Activated CD8-positive, alpha-beta memory T cell treated with anti-CD3 and anti-CD28 coated beads, Interleukin-2, amount 10 ng/mL, durations not matched to agents 7 days and 5 days (primary cell): ENCODE measurements at places on chromosomes 6 and 20.

GRCh38 chr20:44495802-44496481 is 20.3 kb downstream of the TTPAL start:
- H3K27me3 ChIP-seq, result no peaks in the 10 kb centered on the region
- H3K4me1 ChIP-seq, result peaks cover 40% of the 10 kb centered on the region
- no peak for DNase-seq

- H3K4me3 ChIP-seq, result no peak overlapping the region
- no peaks in the 10 kb centered on the region for H3K4me1 ChIP-seq
- no peaks in the 10 kb centered on the region for H3K36me3 ChIP-seq
- no peak overlapping the region for H3K27ac ChIP-seq
Measured at GRCh38 chr6:91501930-91502329, 915.1 kb upstream of the MAP3K7 start.

DNA sequence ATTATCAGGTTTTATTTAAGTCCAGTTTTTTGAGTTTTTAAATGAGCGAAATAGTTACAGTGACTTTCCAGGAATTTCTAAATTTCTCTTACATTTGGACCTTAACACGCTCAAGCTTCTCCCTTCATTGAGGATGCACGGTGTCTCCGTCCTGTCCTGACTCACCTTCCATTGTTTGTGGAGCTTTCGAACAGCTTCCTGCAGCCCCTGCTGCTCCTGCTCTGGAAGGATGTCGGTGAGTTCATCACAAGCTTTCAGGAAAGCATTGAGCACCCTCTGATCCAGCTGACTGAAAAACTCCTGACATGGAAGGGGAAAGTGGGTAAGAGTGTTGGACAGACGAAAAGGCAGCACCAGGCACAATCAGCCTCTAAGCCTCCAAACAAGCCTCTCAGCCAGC is 183.7 kb downstream of the SYNE1 start:
- H3K27ac ChIP-seq, result no peak overlapping the region
- no peak for DNase-seq
- H3K36me3 ChIP-seq, result no peaks in the 10 kb centered on the region
- H3K27me3 ChIP-seq, result no peaks in the 10 kb centered on the region
- no peaks in the 10 kb centered on the region for H3K4me1 ChIP-seq

DNA sequence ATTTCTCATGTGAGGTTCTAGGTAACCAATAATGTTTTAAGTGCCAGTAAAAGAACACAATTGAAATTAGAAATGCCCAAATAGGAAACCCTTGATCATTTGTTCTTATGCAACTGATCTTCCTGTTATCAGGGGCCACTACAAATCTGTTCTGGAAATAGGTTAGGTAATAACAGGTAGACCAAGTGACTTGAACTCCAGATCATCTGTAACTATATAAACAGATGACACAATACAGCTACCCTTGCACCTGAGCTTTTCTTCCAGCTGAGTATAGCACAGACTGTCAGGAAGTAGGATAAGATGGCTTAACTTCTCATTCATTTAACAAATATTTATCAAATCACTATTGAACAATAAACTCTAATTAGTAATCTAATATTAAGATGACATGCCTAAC is 52.5 kb downstream of the MAN1A1 start:
- DNase-seq, result no peak
- H3K4me1 ChIP-seq, result peaks cover 31% of the 10 kb centered on the region
- no peak overlapping the region for H3K27ac ChIP-seq
- no peaks in the 10 kb centered on the region for H3K27me3 ChIP-seq
- H3K4me3 ChIP-seq, result no peak overlapping the region
- peaks cover 45% of the 10 kb centered on the region for H3K36me3 ChIP-seq

GRCh38 chr20:61307686-61308476 is 55.8 kb downstream of the CDH4 start:
- H3K36me3 ChIP-seq, result no peaks in the 10 kb centered on the region
- no peak overlapping the region for H3K27ac ChIP-seq
- H3K27me3 ChIP-seq, result no peaks in the 10 kb centered on the region
- no peak for DNase-seq
- H3K4me1 ChIP-seq, result no peaks in the 10 kb centered on the region

DNA sequence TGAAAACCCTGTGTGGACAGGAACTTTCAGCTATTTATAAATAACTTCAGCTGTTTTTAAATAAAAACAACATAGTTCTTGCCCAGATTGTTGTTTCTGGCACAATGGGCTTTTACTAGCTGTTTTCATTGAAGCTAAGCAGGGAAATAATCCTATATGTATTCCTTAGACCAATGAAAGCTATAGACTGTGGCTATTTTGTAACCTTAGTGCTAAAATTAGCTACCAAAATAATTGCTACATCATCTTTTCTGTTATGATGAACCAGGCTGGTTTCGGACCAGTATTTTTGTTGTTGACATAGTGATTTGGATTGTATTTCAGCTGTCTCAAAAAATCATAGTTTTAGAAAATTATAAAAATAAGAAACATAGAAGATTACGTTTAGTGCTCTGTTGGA is 13.7 kb downstream of the PHF3 start:
- peaks cover 24% of the 10 kb centered on the region for H3K4me1 ChIP-seq
- DNase-seq, result no peak
- H3K27me3 ChIP-seq, result no peaks in the 10 kb centered on the region
- H3K4me3 ChIP-seq, result no peak overlapping the region

DNA sequence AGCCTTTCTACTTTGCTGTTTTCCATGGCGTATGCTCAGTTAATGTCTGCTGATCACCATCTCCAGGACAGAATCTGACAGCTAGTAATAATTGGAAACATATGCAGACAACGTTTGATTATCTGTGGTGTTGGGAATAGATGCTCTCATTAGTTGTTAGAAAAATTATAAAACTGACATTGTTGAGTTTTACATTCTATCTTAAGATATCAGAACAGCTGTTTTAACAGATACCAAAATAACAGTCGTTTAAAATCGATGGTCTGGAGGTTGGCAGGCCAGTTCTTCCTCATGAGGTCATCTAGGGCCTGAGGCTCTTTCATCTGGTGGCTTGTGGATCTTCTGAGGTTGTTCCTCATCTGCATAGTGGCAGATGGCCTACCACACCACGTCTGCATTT is 137.6 kb downstream of the AIG1 start:
- H3K36me3 ChIP-seq, result no peaks in the 10 kb centered on the region
- H3K4me3 ChIP-seq, result no peak overlapping the region

GRCh38 chr6:119303164-119303887 is 46.2 kb downstream of the MAN1A1 start:
- no peak overlapping the region for H3K27ac ChIP-seq
- H3K4me1 ChIP-seq, result peaks cover 15% of the 10 kb centered on the region
- H3K27me3 ChIP-seq, result no peaks in the 10 kb centered on the region
- no peak for DNase-seq

DNA sequence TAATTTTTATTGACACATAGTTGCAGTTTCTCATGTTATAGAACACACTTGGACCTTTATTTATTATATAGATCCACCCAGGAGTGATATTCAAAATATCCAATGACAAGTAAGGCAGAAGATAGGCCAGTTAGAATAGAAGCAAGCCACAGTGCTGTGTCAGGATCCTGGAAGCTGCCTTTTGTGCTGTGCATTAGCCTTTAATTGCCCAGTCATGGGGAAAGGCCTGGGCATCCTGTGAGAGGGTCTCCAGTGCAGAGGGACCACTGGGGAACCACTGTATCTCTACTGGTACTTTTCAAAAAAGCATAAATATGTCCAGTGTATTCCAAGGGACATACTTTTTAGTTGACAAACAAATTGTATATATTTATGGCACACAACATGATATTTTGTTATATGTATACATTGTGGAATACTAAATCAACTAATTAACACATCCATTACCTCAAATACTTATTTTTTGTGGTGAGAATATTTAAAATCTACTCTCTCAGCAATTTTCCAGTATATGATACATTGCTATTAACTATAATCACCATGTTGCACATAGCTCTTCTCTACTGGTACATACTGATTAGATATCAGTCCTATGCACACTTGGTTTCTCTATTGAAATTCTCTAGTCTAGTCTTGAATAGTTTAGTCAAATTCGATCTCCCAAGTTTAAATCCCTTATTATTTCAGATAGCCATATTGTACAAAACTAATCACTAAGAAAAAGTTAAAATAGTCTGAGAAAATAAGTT is 59.5 kb downstream of the CDC40 start:
- H3K4me3 ChIP-seq, result no peak overlapping the region
- H3K27me3 ChIP-seq, result no peaks in the 10 kb centered on the region
- no peak overlapping the region for H3K27ac ChIP-seq
- DNase-seq, result no peak
- H3K4me1 ChIP-seq, result no peaks in the 10 kb centered on the region
- peaks cover 17% of the 10 kb centered on the region for H3K36me3 ChIP-seq

DNA sequence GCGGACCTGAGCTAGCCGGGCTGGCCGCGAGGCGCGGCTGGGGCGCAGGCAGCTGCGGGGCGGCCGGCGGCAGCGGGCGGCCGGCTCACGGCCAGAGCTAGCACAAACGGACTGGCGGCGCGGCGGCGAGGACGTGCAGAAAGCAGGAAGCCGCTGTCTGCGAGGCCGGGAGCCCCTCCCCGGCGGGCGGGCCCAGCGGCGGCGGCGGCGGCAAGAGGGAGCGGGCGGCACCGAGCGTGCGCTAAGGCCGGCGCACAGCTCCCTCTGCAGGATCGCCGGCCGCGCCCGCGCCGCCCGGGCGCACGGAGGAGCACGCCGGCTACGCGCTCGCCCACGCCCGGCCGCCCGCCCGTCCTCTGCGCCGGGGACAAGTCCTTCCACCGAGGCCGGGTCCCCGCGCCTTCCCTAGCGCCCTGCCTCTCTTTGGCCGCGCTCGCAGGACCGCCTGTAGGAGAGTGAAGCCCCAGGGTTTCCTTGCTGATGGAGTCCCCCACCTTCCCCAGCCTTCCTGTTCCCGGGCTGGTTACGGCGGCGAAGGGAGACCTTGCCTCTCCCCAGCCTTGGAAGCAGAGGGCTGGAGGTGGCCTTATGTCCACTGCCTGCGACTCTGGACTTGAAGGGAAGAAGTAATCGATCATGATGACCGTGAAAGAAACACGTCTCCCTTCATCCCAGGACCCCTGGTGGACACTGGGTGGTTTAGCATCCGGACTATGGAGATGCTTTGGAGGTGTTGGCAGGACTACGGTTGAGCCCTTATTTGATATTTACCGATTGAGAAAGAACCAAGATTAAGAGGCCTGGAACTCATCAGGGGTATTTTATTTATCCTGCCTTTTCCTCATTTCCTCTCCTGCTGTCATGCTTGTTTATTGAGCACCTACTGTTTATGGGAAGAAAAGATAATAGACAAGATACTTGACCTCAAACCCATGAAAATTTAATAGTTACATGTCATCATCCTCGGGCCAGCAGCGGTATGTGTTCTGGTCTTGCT is at the start of gene PREP:
PREP (minus strand) TSS at position 144 of the 997 bp plus-strand sequence. CDS start 191 bp downstream, outside the sequence.
- peak within 1 kb of the TSS; percentile 79 for H3K27ac ChIP-seq
- peak; percentile 89 for DNase-seq
- H3K27me3 ChIP-seq, result peaks cover 13% of the 10 kb centered on the region
- no peaks in the 10 kb centered on the region for H3K36me3 ChIP-seq
- peaks cover 51% of the 10 kb centered on the region for H3K4me1 ChIP-seq

DNA sequence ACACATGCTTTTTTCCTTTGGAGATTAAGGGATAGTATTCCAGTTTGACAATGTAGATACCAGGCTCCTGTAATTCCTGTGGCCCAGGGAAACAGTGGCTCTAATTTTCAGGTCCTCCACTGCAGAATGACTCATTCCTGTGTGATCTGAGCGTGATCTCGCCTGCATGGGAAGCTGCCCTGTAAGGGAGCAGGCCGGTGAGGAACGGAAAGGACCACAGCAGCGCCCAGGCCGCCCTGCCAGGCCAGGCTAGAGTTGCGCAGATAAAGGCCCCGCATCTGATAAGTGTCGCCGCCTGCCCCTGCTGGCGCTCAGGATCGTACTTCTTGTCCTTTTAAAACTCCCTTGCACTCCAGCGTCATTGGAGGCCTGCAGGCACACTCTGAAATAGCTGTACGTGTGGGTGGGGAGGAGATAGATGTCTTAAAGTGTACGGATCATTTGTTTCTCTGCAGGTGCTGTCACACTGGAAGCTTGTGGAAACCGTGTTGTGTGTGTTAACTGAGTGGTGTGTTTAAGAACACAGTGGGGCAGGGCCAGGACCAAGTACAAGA is 60.7 kb downstream of the SYNJ2 start:
- no peak overlapping the region for H3K27ac ChIP-seq
- no peak for DNase-seq
- no peaks in the 10 kb centered on the region for H3K27me3 ChIP-seq
- H3K36me3 ChIP-seq, result peaks cover 34% of the 10 kb centered on the region

DNA sequence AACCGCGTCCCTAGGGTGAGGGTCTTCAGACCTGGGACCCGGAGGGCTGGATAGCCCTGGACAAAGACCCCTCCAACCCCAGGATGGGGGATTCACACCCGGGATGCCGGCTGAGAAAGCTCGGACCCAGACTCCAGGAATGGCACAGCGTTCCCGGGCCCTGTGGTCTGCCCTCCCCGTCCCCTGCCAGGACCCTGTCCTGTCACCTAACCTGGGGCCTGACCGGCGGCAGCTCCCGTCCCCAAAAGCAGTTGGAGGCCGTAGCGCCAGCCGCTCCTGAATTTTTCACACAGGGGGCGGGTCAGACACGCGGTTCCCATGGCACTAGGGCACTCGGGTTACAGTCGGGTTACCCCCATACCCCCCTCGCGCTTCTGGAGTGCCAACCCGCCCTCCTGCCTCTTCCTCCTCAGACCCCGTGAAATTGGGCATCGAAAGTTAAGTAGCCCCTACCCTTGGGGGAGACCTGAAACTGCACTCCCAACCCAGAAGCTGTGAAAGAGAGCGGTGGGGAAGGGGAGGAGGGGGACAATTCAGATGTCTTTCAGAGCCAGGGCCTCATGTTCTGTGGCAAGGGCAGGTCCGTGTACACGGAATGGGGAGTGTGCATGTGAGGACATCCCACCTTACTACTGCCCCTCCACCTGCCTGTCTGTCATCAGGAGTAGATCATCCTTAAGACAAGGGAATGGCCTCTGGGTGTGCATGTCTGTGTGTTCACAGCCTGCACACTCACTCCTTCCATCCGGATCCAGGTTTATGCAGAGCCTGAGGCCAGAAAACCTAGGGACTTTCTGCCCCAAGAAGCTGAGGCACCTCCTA is 595 bp downstream of the REM1 start:
- peaks cover 42% of the 10 kb centered on the region for H3K27me3 ChIP-seq
- no peaks in the 10 kb centered on the region for H3K4me1 ChIP-seq
- H3K36me3 ChIP-seq, result peaks cover 2% of the 10 kb centered on the region
- H3K4me3 ChIP-seq, result no peak overlapping the region
- no peak overlapping the region for H3K27ac ChIP-seq

- DNase-seq, result no peak
- no peaks in the 10 kb centered on the region for H3K36me3 ChIP-seq
- H3K27ac ChIP-seq, result no peak overlapping the region
- no peak overlapping the region for H3K4me3 ChIP-seq
Measured at GRCh38 chr6:112906726-112907125, 559.6 kb downstream of the RFPL4B start.

DNA sequence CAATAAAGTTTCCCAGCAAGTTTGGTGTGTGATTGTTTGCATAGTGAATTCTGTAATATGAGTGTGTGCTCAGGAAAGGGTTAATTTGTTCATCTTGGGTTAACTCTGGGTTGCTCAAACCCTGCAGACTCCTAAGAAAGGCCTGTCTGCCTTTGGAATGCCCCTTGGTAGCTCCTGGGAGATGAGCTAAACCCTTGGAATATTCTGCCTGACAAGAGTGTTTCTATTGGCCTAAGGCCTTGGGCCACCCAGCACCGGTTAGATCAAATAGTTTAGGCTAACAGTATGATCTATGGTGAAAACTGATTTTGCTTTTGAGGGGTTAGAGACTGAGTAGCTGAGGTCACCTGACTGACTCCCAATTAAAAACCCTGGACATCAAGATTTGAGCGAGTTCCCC is 248.3 kb downstream of the GRM1 start:
- H3K27me3 ChIP-seq, result no peaks in the 10 kb centered on the region
- H3K4me3 ChIP-seq, result no peak overlapping the region
- no peaks in the 10 kb centered on the region for H3K4me1 ChIP-seq
- DNase-seq, result no peak
- no peaks in the 10 kb centered on the region for H3K36me3 ChIP-seq
- H3K27ac ChIP-seq, result no peak overlapping the region
